ENCODE measurements at places on chromosomes 2 and 18.
A peak's percentile ranks its signal among the peaks of the same experiment; 100 is the strongest.

DNA sequence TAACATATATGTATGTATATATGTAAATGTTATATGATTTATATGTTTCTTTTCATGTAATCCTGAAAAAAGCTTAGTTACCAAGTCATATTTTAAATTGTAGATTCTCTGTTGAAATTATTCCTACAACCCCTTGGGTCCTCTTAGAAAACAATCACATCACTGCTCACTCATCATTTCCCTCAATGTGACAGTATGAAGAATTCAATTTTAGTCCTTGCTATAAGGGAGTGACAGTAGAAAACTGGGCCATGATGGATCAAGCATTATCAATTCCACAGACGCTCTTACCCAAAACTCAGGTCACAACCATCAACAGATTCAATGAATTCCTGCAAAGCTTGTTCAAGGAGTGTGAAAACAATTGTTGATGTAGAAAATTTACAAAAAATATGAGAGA is 1389.5 kb upstream of the ACVR2A start:
- no peak for DNase-seq

DNA sequence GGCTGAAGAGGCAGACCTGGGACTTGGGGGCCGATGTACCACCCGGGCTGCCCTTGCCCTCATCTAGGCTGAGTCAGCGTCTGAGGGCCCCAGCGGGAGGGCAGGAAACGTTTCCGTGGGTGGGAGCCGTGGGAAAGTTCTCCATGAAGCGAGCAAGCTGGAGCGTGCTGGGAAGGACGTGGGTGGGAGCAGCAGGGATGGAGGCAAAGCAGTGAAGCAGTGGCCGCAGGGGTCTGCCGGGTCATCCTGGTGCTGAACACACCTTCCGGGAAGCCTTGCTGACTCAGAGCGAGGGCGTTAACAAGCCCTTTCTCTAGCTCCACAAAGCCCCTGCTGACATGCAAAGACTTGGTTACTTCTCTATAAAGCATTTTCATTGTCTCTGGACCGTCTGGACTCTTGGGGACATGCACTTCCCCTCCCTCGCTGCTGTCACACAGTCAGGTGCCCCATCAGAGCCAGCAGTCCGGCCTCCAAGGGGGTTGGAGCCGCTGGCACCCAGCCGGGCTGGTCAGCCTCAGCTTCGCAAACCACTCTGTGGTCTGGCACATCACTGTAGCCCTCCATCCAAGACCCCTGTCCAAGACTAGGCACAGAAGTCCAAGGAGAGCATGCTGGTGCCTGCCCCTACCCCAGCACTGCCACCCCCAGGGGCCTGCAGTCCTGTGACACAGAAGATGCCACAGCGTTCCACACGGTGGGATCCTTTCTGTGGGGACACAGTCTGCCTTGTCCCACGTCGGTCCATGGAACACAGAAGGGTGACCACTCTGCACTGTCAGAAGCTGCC is 115.1 kb upstream of the GPC1 start:
- peak; percentile 27 for DNase-seq

GRCh38 chr2:106065983-106066820 is 127.9 kb downstream of the UXS1 start:
- DNase-seq: no peak

DNA sequence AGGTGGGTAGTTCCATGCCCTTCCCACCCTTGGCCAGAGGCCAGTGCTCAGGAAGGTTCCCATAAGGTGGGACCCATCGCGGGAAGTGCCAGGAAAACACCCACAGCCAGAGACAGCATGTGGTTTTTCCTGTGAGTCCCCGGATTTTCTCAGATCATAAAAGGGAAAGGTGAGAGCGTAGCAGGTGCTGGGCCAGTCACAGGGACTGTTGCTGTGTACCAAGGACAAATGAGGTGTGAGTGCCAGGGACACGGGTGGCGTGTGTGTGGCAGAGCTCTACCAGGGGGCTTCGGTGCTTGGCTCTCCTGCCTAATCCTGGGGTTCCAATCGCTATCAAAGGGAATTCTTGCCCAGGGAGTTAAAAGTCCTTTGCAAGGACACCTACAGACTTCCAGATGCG is 159.6 kb upstream of the SMAD2 start:
- DNase-seq: no peak

DNA sequence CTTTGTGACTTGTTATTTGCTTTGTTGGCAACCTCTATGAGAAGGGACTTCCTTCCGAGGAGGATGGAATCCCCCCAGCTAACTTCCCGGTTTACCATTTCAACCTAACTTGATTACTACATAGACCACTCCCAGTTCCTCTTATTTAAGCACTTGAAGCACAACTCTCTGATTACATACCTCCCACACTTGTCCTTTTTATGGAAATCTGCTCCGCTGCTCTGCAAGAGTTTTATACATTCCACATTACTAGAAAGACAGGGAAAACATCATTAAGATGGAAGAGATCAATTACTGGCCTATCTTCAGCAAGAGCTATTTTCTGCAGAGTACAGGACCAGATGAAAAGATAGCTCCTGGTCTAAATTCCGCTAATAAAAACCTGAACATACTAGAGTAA is 160.0 kb upstream of the PGAP1 start:
- no peak for DNase-seq

GRCh38 chr2:239433777-239434403 is 33.1 kb upstream of the HDAC4 start:
- DNase-seq: peak; percentile 78

- DNase-seq: no peak
Observed at GRCh38 chr2:229467783-229468182, 196.7 kb upstream of the PID1 start.

DNA sequence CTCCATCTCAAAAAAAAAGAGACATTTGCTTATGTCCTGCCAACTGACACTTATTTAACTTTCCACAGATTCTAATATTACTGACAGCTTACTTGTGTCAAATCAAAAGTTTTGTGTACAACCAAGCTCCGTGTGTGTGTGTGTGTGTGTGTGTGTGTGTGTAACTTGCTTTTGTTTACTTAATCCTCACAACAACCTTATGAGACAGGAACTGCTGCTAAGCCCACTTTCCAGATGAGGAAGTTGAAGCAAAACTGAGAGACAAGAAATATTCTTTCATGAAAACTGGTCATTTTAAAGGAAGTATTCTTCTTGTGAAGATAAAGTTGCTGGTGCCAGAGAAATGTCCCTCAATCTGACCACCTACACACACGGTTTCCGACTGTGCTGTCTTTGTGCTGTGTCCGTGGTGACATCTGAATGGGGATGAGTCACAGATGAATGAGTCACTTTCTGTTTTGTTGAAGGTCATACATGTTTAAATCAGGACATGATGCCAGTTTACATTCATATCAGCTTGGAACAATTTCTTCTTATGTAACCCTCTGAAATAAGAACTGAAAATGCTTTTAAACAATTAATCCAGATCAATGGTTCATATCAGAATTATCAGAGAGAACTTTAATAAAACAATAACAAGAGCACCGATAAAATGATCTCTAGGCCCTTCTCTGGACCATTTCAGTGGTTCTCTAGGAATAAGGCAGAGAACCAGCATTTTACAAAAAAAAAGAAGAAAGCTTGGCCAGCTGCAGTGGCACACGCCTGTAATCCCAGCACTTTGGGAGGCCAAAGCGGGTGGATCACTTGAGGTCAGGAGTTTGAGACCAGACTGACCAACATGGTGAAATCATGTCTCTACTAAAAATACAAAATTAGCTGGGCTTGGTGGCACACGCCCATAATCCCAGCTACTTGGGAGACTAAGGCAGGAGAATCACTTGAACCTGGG is 95.5 kb downstream of the THNSL2 start:
- peak; percentile 56 for DNase-seq

DNA sequence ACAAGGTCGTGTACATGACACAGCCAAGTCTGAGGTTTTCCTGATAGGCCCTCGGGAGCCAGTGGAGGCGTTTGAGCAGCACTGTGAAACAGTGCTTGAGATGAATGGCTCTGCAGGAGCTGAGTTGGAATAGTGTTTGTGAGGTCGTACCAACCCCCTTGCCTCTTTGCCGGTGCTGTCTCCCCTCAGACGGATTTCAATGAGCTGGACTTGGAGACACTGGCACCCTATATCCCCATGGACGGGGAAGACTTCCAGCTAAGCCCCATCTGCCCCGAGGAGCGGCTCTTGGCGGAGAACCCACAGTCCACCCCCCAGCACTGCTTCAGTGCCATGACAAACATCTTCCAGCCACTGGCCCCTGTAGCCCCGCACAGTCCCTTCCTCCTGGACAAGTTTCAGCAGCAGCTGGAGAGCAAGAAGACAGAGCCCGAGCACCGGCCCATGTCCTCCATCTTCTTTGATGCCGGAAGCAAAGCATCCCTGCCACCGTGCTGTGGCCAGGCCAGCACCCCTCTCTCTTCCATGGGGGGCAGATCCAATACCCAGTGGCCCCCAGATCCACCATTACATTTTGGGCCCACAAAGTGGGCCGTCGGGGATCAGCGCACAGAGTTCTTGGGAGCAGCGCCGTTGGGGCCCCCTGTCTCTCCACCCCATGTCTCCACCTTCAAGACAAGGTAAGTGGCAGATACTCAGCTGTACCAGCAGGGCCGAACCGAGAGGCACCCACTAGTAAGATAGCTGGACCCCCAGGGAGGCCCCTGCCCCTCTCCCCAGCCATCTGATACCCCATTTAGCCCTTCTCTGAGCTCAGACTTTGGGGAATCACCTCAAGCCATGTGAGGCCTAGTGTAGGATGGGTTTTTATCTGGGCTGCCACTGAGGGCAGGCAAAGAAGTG is 83.1 kb downstream of the EPAS1 start:
- DNase-seq: no peak

DNA sequence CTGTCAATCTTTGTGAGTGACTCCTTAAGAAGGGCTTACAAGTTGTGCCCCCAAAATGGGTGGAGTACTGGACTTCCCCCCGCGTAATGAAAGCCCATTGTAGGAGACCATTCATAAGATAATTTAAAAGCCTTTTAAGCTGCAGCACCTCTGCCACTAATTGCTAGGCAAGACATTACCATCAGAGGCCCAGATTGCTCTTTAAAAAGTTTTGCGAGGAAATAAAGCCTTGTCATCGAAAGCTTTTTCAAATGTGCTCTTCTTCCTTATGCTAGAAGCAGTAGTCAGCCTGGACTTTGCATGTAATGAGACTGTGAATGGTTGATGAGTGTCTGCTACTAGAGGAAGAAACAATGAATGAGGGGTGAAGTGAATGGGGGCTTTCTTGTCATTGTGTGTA is 345.3 kb upstream of the CDH2 start:
- no peak for DNase-seq

DNA sequence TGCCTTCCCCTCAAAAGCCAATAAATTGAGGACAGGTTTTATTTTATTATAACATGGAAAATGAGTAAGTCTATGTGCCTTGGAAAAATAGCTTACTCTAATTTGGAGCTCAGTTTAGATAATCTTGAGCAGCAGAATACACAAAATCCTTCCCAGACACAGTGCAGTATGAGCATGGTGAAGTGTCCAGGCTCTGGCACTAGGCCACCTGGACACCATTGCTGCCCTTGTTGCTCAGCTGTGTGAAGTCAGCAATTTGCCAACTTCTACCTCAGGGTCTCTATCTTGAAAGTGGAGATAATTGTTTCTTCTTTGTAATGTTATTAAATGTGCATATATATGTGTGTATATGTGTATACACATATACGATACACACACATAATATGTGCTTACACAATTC is 104.9 kb upstream of the CAVIN2 start:
- DNase-seq: no peak

- DNase-seq: no peak
Observed at GRCh38 chr2:226631671-226632070, 167.9 kb downstream of the IRS1 start.

DNA sequence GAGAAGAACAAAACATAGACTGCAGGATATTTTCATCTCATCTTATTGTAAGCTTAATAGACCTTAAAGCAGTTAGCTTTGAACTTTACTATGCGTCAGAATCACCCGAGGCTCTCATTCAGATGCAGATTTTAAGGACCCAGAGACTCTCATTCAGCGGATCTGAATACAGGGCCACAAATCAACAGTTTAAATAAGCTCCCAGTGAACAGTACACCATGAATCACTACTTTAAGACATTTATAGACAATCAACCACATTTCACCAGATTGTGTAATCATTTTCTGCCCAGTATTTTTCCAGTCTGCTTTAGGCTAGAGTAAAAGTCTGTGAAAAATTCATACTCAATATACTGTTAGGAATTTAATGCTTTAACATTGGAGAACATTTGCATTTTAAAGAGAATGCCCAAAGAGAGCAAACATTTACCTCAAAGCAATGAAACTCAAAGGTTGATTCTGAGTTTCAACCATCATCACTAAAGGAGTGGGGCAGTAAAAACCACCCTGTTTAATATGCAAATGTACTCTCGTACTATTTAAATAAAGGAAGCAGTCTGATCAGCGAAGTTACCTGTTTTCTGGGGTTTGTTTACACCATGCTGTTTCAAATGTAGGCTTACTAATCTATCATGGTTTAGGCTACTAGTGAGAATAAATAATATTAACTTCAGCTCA is 11.0 kb upstream of the ALPK2 start:
- no peak for DNase-seq

GRCh38 chr2:20538308-20539132 is 91.6 kb downstream of the RHOB start:
- DNase-seq: no peak

DNA sequence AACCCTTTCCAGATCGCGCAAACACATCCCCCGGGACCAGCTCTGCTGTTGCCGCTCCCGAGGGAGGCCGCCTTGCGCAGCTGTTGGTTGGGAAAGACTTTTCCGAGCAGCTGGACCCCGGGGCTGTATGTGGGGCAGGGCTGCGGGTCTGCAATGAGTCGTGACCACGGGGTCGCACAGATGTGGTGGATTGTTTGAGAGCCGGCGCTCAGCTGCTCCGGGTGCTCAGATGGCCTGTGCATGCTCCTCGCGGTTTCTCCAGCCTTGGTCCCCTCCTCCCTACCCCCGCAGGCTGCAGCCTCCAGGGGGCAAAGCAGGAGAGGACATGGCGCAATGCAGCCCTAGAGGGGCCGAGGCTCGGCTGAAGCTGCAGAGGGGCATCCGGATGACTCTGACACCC is 105.2 kb upstream of the OTOS start:
- DNase-seq: no peak

- DNase-seq: peak; percentile 34
Observed at GRCh38 chr18:35458677-35459441, 38.9 kb downstream of the INO80C start.

DNA sequence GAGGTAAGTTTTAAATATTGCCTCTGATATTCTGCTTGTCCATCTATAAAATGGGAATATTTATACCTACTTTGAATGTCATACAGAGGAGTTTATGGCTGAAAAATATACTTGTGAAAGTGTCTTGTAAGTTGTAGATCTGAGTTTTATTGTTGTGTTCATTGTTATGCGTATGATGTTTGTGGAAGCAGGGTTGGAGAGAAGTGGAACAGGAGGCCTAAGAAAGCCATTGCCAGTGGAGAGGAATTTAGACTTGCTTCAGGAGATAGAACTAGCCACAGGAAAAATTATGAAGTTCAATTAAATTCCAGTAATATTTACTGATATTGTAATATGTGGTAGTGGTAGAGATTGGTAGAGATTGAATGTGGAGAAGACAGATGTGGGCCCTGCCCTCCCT is 491.9 kb upstream of the FANCL start:
- no peak for DNase-seq

GRCh38 chr18:8610459-8610851 is 1.2 kb downstream of the RAB12 start:
- DNase-seq: peak; percentile 46
